ENCODE measurements at places on chromosomes 5 and 9.

- DNase-seq: no peak
These were observed 292.3 kb upstream of the PUM3 start for GRCh38 chr9:3136230-3136629.

- DNase-seq: no peak
These were observed 9.3 kb downstream of the ZBTB43 start for GRCh38 chr9:126814091-126814490.

- DNase-seq: peak; percentile 23
These were observed 474 bp downstream of the HMGCR start for GRCh38 chr5:75337366-75338021.

GRCh38 chr9:32483343-32483742 is 42.7 kb downstream of the RIGI start:
- no peak for DNase-seq

DNA sequence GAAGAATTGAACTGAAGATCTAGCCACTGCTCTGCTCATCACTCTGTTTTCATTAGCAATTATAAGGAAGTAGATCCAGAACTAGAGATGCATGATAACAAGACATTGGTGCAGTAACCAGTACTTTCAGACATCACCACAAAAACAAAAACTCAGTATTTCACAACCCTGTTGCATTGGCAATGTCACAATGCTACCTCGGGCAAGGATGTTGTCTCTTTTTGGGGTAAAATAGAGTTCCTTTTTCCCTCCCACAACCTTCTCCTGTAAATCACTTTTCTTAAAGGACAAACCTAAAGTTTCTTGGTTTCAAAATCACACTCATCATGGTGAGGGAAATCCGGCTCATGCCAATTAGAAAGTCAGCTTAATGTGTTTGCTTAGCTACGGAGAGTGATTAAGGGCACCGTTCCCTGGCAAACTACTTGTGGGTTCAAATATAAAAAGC is 420.1 kb upstream of the MEF2C start:
- DNase-seq: no peak

DNA sequence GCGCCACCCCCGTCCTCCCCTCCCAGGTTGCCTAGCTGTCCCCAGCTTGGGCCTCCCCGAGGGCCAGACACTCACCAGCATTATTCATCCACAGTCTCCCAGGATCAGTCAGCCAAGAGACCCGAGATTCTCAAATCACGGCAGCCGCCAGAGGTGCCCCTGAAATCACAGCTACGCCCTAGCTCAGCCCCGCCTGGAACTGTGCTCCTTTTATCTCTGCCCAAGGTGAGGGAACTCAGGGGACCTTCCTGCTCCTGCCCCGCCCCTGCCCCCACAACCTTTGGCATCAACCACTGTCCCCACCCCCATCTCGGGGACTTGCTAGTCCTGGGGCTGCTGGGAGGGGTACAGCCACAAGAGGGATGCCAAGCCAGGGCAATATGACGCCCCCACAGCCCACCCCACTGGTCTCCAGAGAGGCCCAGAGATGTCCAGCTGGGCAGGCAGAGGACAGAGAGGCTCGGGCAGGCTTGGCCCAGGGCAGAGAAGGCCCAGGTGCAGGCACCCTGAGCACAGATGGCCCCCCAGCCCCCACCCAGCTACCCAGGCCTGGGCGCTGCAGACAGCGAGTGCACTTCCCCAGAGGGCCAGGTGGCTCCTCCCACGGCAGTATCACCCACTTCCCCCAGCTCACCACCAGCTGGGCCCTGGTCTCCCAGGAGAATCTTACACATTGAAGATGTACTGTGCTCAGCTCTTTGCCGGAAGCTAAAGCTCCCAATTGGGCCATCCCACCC is at the start of gene FUT7:
Gene FUT7 (minus strand): TSS at position 185 of the 737 bp plus-strand sequence. CDS start 97 bp downstream, at position 88.
- DNase-seq: no peak

GRCh38 chr5:130034566-130035210 is 130.4 kb downstream of the CHSY3 start:
- no peak for DNase-seq

- DNase-seq: no peak
These were observed 247.5 kb downstream of the CD180 start for GRCh38 chr5:66949066-66949465.

GRCh38 chr9:136775191-136775590 is 10.9 kb upstream of the LCN15 start:
- no peak for DNase-seq

GRCh38 chr9:85155352-85155751 is 485.8 kb downstream of the NTRK2 start:
- no peak for DNase-seq

DNA sequence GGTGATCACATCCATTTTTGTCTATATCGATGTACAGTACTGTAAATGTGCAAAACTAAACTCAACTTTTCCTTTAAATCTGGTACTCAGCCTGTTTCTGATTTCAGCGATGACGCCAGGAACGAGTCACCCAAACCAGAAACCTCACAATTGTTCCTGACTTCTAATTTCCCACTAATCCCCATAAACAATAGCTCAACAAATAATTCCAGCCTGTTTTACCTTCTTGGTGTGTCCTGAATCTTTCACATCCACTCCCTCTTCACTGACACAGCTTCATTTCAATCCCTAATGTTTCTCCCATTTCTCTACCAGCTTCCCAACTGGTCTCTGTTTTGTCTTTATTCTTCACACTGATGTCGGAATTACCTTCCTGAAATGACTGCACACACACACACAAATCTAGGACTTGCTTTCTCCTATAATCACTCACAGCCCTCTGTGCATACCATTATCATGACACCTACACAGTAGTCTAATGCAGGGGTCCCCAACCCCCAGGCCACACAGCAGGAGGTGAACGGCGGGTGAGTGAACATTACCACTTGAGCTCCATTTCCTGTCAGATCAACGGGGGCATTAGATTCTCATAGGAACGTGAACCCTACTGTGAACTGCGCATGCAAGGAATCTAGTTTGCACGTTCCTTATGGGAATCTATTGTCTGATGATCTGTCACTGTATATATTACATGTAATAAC is 97.8 kb upstream of the SLC30A5 start:
- no peak for DNase-seq

GRCh38 chr5:26690511-26690910 is 347.9 kb downstream of the CDH9 start:
- no peak for DNase-seq

DNA sequence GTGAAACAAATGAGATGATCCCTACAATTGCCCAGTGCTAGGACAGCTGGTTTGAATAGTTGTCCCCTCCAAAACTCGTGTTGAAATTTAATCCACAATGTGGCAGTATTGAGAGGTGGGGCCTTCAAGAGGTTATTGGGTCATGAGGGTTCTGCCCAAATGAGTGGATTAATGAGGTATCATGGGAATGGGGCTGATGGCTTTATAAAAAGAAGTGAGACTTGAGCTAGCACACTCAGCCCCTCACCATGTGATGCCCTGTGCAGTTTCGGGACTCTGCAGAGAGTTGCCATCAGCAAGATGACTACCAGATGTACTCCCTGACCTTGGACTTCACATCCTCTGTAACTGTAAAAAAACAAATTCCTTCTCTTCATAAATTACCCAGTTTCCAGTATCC is 33.1 kb downstream of the RANBP6 start:
- no peak for DNase-seq

- DNase-seq: no peak
These were observed 24.9 kb upstream of the PIK3R1 start for GRCh38 chr5:68190619-68191018.

GRCh38 chr9:134306636-134307600 is 19.3 kb upstream of the RXRA start:
- no peak for DNase-seq

- peak; percentile 1 for DNase-seq
These were observed 644.6 kb downstream of the PRR16 start for GRCh38 chr5:121108725-121109124.

DNA sequence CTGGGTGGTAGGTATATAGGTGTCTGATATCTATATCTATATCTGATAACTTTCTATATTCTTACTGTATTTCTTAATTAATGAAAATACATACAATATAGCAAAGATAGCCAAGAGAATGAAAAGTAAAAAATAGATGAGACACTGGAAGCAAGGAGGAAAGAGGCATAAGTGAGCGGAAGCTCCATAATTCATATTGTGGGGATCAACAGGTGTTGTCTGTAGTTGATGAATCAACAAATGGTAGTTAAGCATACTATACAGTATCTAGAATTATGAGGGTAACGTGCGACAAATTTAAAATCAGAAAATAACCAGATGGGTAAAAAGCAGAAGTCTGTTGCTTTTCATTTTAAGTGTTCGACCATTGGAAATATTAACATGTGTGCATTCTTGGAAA is 7.1 kb downstream of the SPTLC1 start:
- DNase-seq: no peak

DNA sequence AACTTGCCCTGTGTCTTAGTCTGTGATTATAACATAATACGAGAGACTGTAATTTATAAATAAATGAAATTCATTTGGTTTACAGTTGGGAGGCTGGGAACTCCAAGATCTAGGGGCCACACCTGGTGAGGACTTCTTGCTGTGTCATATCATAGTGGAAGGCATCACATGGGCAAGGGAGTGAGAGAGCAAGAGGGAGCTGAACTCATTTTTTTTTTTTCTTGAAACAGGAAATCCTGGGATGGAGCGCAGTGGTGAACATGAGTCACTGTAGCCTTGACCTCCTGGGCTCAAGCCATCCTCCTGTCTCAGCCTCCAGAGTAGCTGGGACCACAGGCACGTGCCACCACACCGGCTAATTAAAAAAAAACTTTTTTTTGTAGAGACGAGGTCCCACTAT is 7.2 kb downstream of the MLANA start:
- DNase-seq: no peak

DNA sequence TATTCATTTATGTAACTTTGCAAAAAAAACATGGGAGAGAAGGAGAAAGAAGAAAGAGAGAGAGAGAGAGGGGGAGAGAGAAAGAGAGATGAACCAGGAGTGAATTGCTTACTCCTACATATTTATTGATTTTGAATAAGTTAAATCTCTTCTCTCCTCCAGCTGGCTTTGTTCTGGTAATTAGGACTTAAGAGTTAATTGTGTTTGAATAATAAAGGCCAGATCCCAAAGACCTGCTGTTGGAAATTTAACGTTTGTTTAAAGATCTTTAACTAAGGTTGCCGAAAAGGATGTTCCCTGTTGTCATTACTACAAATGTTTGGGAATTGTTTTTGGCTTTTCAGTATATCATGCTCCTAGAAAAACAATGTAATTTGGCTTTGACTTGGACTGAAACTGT is 473.0 kb downstream of the TUSC1 start:
- DNase-seq: no peak

DNA sequence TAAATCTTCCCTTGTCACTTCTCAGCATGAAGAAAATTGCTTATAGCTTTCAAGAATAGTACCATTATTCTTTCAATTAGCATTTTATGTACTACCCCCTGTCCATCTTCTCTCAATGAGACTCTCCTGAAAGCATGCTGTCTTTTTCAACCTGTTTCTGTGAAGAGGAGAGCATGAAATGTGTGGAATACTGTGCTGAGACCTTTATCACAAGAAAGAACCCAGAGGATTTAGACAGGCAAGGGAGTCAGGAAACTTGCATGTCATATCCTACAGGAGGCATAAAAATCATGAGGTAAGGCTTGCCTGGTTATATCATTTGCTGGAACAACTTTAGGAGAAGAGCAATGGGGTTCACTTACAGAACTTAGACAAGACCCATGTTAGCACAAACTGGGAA is 56.7 kb upstream of the LPAR1 start:
- DNase-seq: no peak

DNA sequence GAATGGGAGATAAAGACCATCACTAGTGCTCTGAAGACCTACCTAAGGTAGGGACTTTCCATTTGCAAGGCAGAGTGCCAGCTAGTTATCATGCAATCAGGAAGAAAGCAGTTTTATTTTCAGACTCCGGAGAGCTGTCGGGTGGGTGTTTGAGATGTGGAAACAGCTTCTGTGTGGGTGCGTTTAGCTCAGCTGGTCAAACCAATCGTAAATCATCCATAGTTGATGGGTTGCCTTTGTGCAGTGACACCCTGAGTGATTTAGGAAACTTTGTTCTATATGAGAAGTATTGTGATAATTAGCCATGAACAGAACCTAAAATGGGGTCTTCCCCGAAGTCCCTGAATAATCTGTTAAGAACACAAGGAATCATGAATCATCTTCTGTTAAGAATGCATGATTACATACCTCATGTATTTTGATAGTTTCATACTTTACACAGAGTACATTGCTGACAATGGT is 284.3 kb downstream of the ARHGAP26 start:
- peak; percentile 23 for DNase-seq

GRCh38 chr9:16062542-16063240 is 509.8 kb downstream of the CCDC171 start:
- DNase-seq: peak; percentile 67

DNA sequence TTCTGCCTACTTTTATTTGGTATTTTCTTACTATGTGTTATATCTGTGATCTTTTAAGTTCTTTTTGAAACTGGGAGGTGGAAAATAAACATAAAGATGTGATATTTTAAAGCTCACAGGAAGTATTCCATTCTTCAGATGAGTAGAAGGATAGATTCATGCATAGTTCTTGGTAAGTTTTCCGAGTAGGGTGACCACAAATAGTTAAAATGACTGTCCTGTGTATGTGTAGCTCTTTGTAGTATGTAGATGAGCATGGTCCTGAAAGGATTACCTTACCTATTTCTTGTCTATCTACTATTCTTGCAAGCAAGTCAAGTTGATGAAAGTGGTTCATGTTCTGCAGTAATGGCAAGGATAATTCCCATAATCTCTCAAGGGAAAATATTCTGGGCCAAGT is 47.7 kb downstream of the SRFBP1 start:
- no peak for DNase-seq

DNA sequence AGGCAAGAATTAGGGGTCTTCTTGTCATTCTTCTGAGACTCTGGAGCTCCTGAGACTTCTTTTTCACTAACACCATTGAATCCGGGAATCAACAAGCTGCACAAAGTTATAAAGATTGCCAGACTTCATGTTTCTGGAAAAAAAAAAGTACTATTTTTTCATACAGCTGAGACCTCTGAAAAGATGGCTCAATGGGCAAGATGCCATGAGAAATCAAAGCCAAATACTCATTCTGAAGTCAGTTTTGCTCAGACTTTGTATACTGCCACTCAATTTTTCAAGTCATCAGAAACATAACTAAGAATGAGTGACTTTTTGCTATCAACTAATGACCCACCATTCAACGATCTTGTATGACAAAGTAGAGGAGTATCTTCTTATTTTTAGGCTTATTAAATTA is 512.0 kb downstream of the RAB3C start:
- DNase-seq: no peak

DNA sequence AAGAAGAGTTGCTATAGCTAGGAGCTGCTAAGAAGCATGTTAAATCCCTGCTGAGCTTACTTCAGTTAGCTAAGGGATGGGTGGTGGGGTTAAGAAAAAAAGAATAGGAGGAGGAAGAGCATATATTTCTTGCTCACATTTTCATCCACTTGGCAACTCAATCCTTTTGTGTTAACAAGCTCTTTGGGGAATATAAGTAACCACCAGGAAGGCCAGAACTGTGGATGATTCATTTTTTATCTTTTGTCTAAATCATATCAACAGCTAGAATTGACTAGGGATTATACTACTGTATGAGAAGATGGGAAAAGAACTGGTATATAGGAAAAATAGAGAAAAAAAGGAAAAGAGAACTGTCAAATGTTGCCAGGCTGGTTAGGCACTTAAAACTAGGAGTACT is 555.3 kb upstream of the ARRDC3 start:
- no peak for DNase-seq
